NCI-H345 (cell line): ENCODE measurements at places on chromosomes 6 and 20.

DNA sequence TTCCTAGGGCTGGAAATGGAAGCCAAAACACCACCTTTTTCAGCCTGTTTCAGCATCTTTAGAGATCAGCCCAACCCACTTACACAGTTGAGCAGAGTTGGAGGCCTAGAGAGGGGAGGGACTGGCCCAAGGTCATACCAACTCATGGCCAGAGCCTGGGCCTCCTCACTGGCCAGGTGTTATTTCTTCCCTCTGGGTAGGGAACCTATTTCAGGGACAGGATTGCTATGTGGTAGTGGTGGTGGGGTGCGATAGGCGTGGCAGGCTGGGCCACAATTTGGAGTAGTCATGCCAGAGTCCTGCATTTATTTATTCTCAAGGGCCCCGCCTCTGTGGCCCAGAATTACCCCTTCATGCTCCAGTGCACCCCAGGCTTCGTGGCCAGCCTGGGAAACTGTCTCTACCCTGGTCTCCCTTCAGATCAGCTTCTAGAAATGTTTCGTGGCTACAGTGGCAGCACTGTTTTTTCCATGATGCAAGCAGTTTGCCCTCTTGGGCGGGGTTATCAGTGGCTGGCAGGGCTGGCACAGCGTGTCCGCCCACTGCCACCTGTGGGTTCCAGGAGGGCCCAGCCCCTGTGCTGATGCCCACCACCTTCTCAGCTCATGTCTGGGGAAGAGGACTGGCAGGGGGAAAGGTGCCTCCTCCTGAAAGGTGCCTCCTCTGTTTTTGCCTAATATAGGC lies 6.2 kb downstream of the VEGFA start:
- no peak for DNase-seq

DNA sequence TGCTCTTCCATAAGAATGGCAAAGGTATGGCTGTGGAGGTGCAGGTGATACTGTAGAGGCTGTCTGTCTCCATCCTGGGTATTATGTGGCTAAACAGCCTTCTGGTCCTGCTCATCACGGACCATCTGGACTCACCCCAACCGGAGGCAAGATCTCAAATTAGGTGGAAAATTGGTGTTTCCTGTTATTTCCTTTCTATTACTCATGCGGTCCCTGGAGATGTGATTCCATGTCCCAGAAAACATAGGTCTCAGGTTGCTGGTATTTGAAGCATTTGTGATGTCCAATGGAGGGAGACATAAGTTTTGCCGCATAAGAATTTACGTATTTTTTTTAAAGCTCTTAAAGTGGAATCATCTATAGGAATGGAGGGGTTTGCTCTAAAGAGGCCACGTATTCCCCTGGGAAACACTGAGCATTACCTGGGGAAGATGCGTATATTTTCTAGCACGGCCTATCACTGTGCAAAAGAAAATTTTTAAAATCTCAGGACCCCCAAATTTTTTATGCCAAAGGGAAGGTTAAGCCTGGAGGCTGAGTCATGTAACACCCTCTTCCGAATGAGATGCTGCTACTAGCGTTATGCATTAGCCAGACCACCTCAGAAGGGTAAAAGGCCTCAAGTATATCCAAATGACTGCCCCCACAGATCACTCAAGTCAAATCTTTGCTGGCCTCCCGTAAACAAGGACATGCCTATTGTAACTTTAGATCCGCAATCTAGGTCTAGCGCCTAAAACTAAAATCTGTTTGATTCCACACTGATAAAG lies 22.4 kb upstream of the PBOV1 start:
- no peak for DNase-seq

GRCh38 chr20:37777988-37778659 lies 84.3 kb downstream of the CTNNBL1 start:
- DNase-seq: no peak

GRCh38 chr6:157080986-157081391 lies 242.3 kb downstream of the TMEM242 start:
- no peak for DNase-seq

DNA sequence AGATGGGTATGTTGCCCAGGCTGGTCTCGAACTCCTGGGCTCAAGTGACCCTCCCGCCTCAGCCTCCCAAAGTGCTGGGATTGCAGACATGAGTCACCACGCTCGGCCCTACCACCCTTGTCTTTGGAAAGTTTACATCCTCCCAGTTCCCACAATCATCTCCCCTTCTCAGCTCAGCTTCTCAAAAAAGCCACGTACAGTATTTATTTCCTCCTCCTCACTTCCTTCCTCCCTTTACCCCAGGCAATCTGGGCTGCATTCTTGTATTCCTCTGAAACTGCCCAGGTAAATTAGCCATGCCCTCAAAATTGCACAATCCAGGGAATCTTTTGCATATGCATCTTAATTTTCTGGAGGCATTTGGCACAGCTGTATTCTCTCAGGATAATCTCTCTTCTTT lies 7.4 kb upstream of the SLC23A2 start:
- no peak for DNase-seq

DNA sequence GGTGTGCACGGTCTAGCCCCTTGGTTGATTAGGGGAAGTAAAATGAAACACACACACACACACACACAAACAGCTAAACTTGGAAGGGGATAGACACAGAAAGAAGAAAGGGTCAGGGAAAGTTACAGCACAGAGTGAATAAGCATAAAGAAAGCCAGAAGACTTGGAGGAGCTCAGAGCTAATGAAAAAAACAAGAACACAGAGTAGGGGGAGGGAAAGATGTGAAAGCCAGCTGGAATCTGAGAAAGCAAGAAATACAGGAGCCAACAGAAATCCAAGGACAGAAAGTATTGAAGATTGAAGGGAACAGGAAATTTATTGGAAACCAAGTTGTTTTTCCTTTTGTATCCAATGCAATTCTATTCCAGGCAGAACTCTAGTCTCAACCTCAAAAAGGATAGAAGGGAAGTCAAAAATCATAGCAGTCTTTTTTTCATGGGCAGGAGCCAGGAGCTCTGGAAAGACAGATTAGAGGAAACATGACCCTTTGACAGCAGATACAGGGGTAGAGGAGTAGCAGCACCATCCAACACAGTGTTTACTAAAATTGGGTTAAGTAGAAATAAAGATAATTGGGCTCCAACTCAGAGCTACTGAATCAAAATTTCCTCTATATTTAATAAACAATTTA lies 10.1 kb downstream of the HMGCLL1 start:
- no peak for DNase-seq

DNA sequence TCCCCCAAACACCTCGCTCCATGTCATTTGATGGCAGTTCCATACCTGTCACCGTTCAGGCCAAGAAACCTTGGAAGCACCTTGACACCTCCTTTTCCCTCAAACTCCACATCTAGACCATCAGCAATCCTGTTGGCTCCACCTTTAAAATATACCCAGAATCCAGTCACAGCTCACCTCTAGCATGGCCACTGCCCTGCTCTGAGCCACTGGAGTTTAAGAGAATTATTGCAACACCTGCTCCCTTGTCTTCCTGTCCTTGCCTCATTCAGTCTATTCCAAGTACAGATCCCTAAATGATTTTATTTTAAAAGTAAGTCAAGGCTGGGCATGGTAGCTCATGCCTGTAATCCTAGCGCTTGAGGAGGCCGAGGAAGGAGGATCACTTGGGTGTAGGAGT lies 11.6 kb upstream of the TRIB3 start:
- DNase-seq: no peak

- no peak for DNase-seq
Observed at GRCh38 chr6:3546121-3546520, 89.3 kb upstream of the SLC22A23 start.

DNA sequence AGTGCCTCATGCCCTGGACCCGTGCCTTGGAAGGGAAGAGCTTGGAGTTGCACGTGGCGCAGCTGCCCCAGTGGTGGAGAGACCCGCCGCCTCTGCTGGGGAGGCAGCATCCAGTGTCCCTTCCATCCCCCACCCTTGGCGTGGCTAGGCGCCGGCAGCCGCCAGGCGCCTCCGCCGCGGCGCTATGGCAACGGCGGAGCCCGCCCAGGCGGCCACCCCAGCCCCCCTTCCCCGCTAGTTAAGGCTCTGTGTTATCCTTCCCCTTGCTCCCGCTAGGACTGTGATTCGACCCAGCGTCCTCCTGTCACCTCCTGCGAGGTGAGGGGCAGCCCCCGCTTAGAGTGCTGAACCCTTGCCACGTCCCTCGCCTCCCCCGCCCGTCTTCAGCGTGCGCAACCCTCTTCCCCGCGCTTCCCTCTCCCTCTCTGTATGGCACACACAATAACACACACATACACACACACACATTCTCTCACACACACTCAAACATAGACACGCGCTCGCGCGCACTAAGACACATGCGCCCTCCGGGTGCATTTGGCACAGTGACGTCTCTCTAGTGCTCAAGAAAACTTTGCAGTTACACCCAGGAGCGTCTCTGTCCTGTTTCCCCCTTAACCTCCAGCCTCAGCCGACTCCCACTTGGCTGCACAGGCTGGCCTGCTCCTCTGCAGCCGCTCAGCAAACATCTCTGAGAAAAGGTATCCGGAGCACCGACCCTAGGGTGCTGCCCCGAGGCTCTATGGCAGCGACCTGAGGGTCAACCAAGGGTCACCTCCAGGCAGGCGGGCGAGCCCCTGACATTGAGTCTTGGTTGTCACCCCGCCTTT lies 8.5 kb downstream of the GRIK2 start:
- no peak for DNase-seq

DNA sequence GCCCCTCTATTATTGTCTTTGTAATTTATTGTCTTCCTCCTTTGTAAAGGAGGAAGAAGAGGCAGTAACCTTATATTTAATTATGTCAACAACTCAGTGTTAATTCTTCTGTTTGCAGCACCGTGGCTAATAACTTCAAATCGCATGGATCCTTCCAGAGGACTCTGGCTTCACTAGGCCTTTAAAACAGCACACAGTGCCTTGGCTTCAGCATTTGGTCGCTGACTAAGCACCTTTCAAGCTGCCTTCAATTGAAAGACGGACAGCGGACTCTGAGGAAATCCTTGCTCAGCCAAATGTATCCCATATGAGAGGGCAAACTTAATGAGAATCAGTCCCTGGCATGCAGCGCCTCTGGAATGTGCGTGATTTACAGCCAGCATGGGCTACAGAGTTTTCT lies 64.2 kb downstream of the SGK1 start:
- DNase-seq: no peak

GRCh38 chr6:130965656-130966055 lies 97.4 kb downstream of the EPB41L2 start:
- no peak for DNase-seq

- no peak for DNase-seq
Observed at GRCh38 chr6:135286962-135287538, 105.9 kb downstream of the MYB start.

DNA sequence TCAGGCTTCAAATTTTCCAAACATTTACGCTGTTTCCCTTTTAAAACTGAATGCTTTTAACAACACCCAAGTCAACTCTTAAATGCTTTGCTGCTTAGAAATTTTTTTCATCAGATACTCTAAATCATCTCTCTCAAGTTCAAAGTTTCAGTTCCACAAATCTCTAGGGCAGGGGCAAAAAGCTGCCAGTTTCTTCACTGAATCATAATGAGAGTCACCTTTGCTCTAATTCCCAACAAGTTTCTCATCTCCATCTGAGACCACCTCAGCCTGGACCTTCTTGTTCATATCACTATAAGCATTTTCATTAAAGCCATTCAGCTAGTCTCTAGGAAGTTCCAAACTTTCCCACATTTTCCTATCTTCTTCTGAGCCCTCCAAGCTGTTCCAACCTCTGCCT lies 69.1 kb downstream of the RNF217 start:
- no peak for DNase-seq

- peak; percentile 78 for DNase-seq
Observed at GRCh38 chr6:17584241-17584803, 15.8 kb upstream of the FAM8A1 start.

DNA sequence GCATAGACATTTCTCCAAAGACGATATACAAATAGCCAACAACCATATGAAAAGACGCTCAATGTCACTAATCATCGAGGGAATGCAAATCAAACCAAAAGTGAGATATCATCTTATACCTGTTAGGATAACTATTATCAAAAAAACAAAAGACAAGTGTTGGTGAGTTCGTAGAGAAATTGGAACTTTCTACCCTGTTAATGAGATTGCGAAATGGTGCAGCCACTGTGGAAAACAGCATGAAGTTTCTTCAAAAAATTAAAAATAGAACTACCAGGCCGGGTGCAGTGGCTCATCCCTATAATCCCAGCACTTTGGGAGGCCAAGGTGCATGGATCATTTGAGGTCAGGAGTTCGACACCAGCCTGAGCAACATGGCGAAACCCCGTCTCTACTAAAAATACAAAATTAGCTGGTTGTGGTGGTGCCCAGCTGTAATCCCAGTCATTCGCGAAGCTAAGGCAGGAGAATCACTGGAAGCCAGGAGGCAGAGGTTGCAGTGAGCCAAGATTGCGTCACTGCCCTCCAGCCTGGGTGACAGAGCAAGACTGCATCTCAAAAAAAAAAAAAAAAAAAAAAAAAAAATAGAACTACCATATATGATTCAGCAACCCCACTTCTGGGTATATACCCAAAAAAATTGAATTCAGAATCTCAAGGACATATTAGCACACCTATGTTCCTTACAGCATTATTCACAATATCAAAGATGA lies 170.0 kb upstream of the ZNF184 start:
- DNase-seq: no peak

- no peak for DNase-seq
Observed at GRCh38 chr6:63504777-63505384, 67.4 kb upstream of the LOC128125822 start.

DNA sequence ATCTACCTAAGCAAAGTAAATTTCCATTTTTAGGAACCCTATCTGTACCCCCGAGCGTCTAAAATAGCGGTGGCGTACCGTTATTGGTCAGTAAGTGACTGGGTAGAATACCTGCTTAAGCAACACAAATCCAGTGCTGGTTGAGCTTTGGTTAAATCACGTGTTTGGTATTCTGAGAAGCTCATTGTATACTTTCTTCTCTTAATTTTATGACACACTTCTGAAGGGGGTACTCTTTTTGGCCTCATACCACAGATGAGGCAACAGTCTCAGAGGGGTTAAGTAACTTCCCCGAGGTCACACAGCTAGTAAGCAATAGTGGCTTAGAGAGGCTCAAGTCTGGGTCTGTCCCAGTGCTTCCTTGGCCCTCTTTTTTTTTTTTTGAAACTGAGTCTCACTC lies 151.2 kb downstream of the TFAP2C start:
- DNase-seq: no peak

- DNase-seq: no peak
Observed at GRCh38 chr6:129644567-129645015, 65.4 kb downstream of the ARHGAP18 start.

DNA sequence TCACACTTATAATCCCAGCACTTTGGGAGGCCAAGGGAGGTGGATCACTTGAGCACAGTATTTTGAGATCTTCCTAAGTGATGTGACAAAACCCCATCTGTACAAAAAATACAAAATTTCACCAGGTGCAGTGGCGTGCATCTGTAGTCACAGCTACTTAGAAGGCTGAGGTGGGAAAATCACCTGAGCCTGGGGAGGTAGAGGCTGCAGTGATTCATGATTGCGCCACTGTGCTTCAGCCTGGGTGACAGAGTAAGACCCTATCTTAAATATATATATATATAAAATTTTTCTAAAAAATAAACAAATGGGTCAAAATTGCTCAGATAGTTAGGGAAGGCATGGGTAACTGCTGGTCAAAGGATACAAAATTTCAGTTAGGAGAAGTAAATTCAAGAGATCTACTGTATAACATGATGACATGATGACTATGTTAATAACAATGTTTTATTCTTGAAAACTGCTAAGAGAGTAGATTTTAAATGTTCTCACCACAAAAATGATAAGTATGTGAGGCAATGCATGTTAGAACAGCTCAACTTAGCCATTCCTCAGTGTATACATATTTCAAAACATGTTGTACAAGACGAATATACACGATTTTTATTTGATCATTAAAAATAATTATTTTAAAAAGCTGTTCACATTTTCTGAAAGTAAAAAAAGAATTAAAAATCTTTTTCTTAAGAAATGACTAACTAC lies 24.4 kb downstream of the TBC1D32 start:
- no peak for DNase-seq

GRCh38 chr6:126035764-126036163 lies 49.4 kb downstream of the TRMT11 start:
- DNase-seq: no peak
